ENCODE measurements at places on chromosomes 7 and 10. TPM values are rescaled to one million over a fixed set of nuclear protein-coding genes. Genes with fewer than 3 reads are reported as not detected.

Gene SLC13A1
- total RNA-seq = not detected

Gene RTKN2
- total RNA-seq = 9.7 TPM

Gene SLC16A12
- total RNA-seq = 2.2 TPM

Gene MYH16
- not detected for total RNA-seq

Gene UCN3
- not detected for total RNA-seq

Gene CAV1
- 5.9 TPM for total RNA-seq

Gene PAX4
- total RNA-seq = not detected

Gene ANKRD61
- total RNA-seq = not detected

Gene HKDC1
- 3.1 TPM for total RNA-seq

Gene HOXA5
- total RNA-seq = not detected

Gene VWC2
- total RNA-seq = 4.4 TPM

Gene ZNF746
- 27.2 TPM for total RNA-seq

Gene AKR1D1
- total RNA-seq = not detected

Gene IKZF1
- 0.94 TPM for total RNA-seq

Gene CLIP2
- 178 TPM for total RNA-seq

Gene TACR2
- total RNA-seq = 1.3 TPM

Gene NANOS1
- 2.8 TPM for total RNA-seq

Gene MOGAT3
- total RNA-seq = not detected

Gene SLC18A3
- total RNA-seq = not detected

Gene FGFR2
- total RNA-seq = 77.9 TPM

Gene IL6
- total RNA-seq = not detected

Gene SPOCK2
- 18.5 TPM for total RNA-seq

Gene GRK5
- 14.7 TPM for total RNA-seq

Gene WIPF3
- total RNA-seq = 10.6 TPM

Gene CCDC172
- not detected for total RNA-seq

Gene INMT
- total RNA-seq = not detected

Gene PAPOLB
- total RNA-seq = 3.8 TPM

Gene ACBD7
- 8.1 TPM for total RNA-seq

Gene SPDYE11
- not detected for total RNA-seq

Gene SPAG6
- total RNA-seq = 0.94 TPM

Gene ASB10
- total RNA-seq = not detected

Gene FAM180A
- not detected for total RNA-seq

Gene IFIT3
- total RNA-seq = 2.8 TPM

Gene GATA3
- not detected for total RNA-seq

Gene ENO4
- total RNA-seq = 1.9 TPM

Gene RASSF4
- total RNA-seq = 13.1 TPM

Gene CROT
- total RNA-seq = 29.7 TPM

Gene UNCX
- not detected for total RNA-seq

Gene ZNF804B
- 9.7 TPM for total RNA-seq

Gene AKR1C8
- total RNA-seq = not detected

Gene GRID1
- 26.3 TPM for total RNA-seq

Gene SPAM1
- not detected for total RNA-seq

Gene ITGB8
- total RNA-seq = 124 TPM

Gene FAM200A
- 17.2 TPM for total RNA-seq

Gene RELN
- 67.9 TPM for total RNA-seq

Gene GPNMB
- total RNA-seq = 2.2 TPM

Gene DGKI
- total RNA-seq = 201 TPM

Gene ECD
- 36.3 TPM for total RNA-seq

Gene RET
- 1.6 TPM for total RNA-seq

Gene SDK1
- total RNA-seq = 40.7 TPM

Gene NPSR1
- not detected for total RNA-seq

Gene SLC26A5
- total RNA-seq = 0.31 TPM
